ENCODE measurements at places on chromosomes 1 and 21. TPM values are rescaled to one million over a fixed set of nuclear protein-coding genes. Genes with fewer than 3 reads are reported as not detected.

OR14K1 gene
- not detected for total RNA-seq

OR10J4 gene
- total RNA-seq: not detected

SLAMF1 gene
- total RNA-seq: not detected

ABCA4 gene
- total RNA-seq: not detected

HJV gene
- total RNA-seq: not detected

SMPDL3B gene
- total RNA-seq: 0.38 TPM

RAP1GAP gene
- total RNA-seq: 23.7 TPM

All from Caki2 (cell line).